ENCODE measurements at places on chromosomes 13 and 19. TPM values are rescaled to one million over a fixed set of nuclear protein-coding genes. Genes with fewer than 3 reads are reported as not detected.

GRCh38 chr19:47296036-47296435 lies 13.6 kb upstream of the C5AR1 start:
- DNase-seq = no peak
- H3K4me3 ChIP-seq = no peak overlapping the region
- no peaks in the 10 kb centered on the region for H3K27me3 ChIP-seq
- H3K36me3 ChIP-seq = no peaks in the 10 kb centered on the region
- no peaks in the 10 kb centered on the region for H3K4me1 ChIP-seq

GRCh38 chr19:42201489-42202289 lies 15.8 kb downstream of the DEDD2 start:
- H3K27ac ChIP-seq = no peak overlapping the region
- peaks cover 11% of the 10 kb centered on the region for H3K36me3 ChIP-seq
- no peak overlapping the region for H3K4me3 ChIP-seq
- no peaks in the 10 kb centered on the region for H3K4me1 ChIP-seq
- H3K27me3 ChIP-seq = no peaks in the 10 kb centered on the region
- DNase-seq = peak; percentile 80

- H3K27ac ChIP-seq = peak overlapping the region; percentile 38
- peak overlapping the region; percentile 94 for H3K4me3 ChIP-seq
- no peaks in the 10 kb centered on the region for H3K4me1 ChIP-seq
- DNase-seq = peak; percentile 69
- no peaks in the 10 kb centered on the region for H3K27me3 ChIP-seq
These were observed 545 bp downstream of the NACC1 start for GRCh38 chr19:13118424-13119193.

DNA sequence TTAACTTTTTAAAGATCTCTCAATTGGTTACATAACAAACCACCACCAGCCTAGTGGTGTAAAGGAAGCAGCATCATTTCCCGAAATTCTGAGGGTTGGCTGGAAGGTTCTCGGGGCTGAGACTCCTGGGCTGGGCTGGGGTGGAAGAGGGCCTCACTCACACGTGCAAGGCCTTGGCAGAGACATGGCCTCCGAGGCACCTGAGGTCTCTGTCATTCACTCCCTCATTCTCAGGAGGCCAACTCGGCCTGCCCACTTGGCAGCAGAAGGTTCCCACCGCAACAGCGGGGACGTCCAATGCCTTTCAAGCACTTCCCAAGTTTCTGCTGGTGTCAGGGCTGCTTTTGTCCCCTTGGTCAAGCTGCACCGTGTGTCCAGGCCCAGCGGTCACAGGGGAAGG lies 18.6 kb upstream of the RASA3 start:
- peak; percentile 43 for DNase-seq
- H3K27me3 ChIP-seq = no peaks in the 10 kb centered on the region
- H3K36me3 ChIP-seq = no peaks in the 10 kb centered on the region
- H3K4me3 ChIP-seq = no peak overlapping the region

- H3K36me3 ChIP-seq = no peaks in the 10 kb centered on the region
- H3K4me3 ChIP-seq = no peak overlapping the region
- DNase-seq = no peak
- H3K27ac ChIP-seq = no peak overlapping the region
- H3K27me3 ChIP-seq = no peaks in the 10 kb centered on the region
These were observed 1028.0 kb downstream of the UQCRFS1 start for GRCh38 chr19:28184997-28185396.

GRCh38 chr19:5478241-5478924 lies 23.2 kb downstream of the ZNRF4 start:
- H3K36me3 ChIP-seq = no peaks in the 10 kb centered on the region
- H3K27me3 ChIP-seq = no peaks in the 10 kb centered on the region
- H3K4me1 ChIP-seq = no peaks in the 10 kb centered on the region
- no peak overlapping the region for H3K4me3 ChIP-seq
- DNase-seq = no peak
- no peak overlapping the region for H3K27ac ChIP-seq

DNA sequence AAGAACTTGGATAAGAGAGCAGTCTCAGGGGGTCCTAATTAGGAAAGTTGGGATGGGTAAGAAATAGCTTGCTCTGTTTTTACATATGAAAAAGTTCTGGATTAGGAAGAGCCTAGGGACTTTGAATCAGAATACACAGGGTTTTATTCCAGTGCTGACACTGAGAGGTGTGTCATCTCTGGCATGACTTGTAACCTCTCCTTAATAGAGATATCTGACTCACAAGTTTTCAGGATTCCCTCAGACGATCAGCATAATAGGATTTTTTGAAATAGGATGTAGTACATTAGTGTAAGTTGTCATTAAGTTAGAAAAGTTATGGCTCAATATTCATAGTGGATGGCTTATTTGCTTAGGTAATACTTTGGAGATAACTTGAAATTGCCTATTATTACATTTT lies 555.2 kb upstream of the MIR17HG start:
- H3K27ac ChIP-seq = no peak overlapping the region
- H3K4me3 ChIP-seq = no peak overlapping the region
- H3K4me1 ChIP-seq = no peaks in the 10 kb centered on the region
- H3K27me3 ChIP-seq = no peaks in the 10 kb centered on the region
- H3K36me3 ChIP-seq = no peaks in the 10 kb centered on the region

- no peak overlapping the region for H3K27ac ChIP-seq
- no peaks in the 10 kb centered on the region for H3K4me1 ChIP-seq
- H3K4me3 ChIP-seq = no peak overlapping the region
- no peaks in the 10 kb centered on the region for H3K36me3 ChIP-seq
These were observed 35.8 kb upstream of the TM9SF2 start for GRCh38 chr13:99465454-99465853.

- H3K27ac ChIP-seq = no peak overlapping the region
- no peaks in the 10 kb centered on the region for H3K27me3 ChIP-seq
- H3K36me3 ChIP-seq = no peaks in the 10 kb centered on the region
- no peak for DNase-seq
- H3K4me1 ChIP-seq = no peaks in the 10 kb centered on the region
- no peak overlapping the region for H3K4me3 ChIP-seq
These were observed 7.9 kb downstream of the CEACAM3 start for GRCh38 chr19:41804336-41804735.

DNA sequence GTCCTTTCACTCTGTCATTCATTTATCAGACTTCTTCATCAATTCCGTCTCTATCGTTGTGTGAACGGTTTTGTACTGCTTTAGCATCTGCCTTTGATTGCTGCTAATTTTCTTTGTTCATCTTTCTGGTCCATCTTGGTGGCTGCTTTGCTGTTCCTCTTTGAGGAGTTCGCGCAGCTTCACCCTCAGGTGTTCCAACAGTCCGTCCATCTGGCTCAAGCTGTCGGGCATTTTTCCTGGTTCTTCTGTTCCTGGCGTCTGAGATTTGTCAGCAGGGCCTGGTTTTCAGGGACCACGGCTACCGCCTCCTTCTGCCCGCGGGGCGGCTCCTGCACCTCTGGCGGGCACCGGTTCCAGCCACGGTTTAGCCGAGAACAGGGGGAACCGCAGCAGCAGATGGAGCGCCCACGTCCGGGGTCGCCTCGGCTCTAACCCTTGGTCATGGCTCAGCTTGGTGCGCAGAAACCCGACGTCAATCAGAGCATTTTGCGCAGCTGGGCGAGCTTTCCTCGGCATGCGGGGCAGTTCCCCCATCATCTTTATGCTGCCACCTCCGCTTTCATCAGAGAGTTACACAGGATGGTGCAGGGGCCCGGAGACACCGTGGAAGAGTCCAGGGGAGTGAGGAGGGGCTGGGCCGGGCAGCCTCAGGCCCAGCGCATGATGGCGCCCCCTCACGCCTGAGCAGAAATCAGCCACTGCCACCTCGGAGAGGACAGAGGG lies 89.5 kb downstream of the ZNF100 start:
- no peak overlapping the region for H3K4me3 ChIP-seq
- no peaks in the 10 kb centered on the region for H3K36me3 ChIP-seq
- no peaks in the 10 kb centered on the region for H3K27me3 ChIP-seq
- no peaks in the 10 kb centered on the region for H3K4me1 ChIP-seq

- H3K4me1 ChIP-seq = no peaks in the 10 kb centered on the region
- no peak overlapping the region for H3K4me3 ChIP-seq
- H3K27ac ChIP-seq = no peak overlapping the region
- no peak for DNase-seq
- no peaks in the 10 kb centered on the region for H3K27me3 ChIP-seq
These were observed 228.8 kb upstream of the STARD13 start for GRCh38 chr13:33514362-33514761.

GRCh38 chr19:5690955-5691821 lies 1.1 kb downstream of the RPL36 start:
- H3K27me3 ChIP-seq = no peaks in the 10 kb centered on the region
- no peaks in the 10 kb centered on the region for H3K4me1 ChIP-seq
- H3K27ac ChIP-seq = peak overlapping the region; percentile 5
- no peak for DNase-seq
- H3K36me3 ChIP-seq = peaks cover 6% of the 10 kb centered on the region

DNA sequence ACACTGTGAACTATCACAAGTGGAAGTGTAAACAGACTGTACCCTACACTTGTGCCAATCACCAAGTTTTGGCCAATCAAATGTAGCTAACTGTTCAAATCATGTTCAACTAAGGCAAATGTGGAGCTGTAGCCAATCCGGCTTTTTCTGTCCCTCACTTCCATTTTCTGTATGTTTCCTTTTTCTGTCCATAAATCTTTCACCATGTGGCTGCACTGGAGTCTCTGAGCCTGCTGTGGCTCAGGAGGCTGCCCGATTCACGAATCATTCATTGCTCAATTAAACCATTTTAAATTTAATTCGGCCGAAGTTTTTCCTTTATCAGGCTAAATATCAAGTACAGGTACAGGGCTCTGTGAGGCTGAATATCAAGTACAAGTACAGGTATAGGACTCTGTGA lies 216.5 kb downstream of the RFC3 start:
- no peaks in the 10 kb centered on the region for H3K36me3 ChIP-seq
- DNase-seq = no peak
- H3K4me3 ChIP-seq = no peak overlapping the region
- H3K27ac ChIP-seq = no peak overlapping the region
- H3K4me1 ChIP-seq = no peaks in the 10 kb centered on the region

DNA sequence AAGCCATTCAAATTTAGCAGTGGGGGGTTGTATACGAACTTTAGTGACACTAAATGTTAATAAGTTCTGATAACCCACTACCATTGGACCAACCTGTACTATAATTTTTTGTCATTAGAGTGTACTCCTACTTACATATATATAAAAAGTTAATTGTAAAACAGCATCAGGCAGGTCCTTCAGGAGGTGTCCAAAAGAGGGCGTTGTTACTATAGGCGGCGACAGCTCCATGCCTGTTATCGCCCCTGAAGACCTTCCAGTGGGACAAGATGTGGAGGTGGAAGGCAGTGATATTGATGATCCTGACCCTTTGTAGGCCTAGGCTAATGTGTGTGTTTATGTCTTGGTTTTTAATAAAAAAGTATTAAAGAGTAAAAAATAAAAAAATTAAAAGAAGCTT lies 27.5 kb downstream of the SPRYD7 start:
- no peak for DNase-seq
- H3K27ac ChIP-seq = no peak overlapping the region
- H3K36me3 ChIP-seq = no peaks in the 10 kb centered on the region

The PRR20A gene
- not detected for polyA plus RNA-seq

The ZNF844 gene
- polyA plus RNA-seq = 2.3 TPM

The GFY gene
- not detected for polyA plus RNA-seq

The C5AR2 gene
- 0.38 TPM for polyA plus RNA-seq

The ZNF98 gene
- not detected for polyA plus RNA-seq

The MBD3L3 gene
- polyA plus RNA-seq = not detected

The LILRB1 gene
- 0.61 TPM for polyA plus RNA-seq

The LGALS7B gene
- polyA plus RNA-seq = not detected

The PSPN gene
- polyA plus RNA-seq = 1.1 TPM

The KLK15 gene
- not detected for polyA plus RNA-seq

The ALOX5AP gene
- 35.4 TPM for polyA plus RNA-seq

Measured in aorta (tissue), 5 donors.